ELF-1 (cell line): ENCODE measurements at places on chromosomes 4 and X.

- DNase-seq = peak; percentile 71
These were observed 36.6 kb downstream of the ZFP42 start for GRCh38 chr4:188032170-188032569.

GRCh38 chr4:39846120-39846519 lies 131.6 kb downstream of the PDS5A start:
- no peak for DNase-seq

DNA sequence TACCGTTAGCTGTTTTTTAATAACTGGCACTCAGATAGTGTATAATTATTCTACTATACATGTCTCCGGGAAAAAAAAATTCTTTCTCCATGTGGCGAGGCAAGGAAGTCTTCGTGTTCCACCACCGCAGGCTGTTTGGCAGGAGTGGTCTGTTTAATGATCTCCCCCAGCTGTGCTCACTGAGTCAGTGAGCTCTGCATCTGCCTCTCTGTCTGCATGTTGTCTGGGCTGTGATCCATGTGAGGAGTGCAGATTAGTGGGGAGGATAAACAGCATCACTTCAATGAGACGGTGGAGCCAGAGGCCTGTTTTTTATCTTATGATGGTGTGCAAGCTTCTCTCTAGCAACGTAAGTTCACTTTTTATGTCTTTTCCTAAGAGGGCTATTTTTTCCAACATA lies 69.8 kb downstream of the RPS3A start:
- peak; percentile 48 for DNase-seq

- no peak for DNase-seq
These were observed 133.0 kb downstream of the SNCA start for GRCh38 chr4:89703829-89704590.

GRCh38 chr4:65021737-65022136 lies 612.5 kb upstream of the TECRL start:
- no peak for DNase-seq

- DNase-seq = no peak
These were observed 1.2 kb upstream of the CD40LG start for GRCh38 chrX:136646602-136647239.

- DNase-seq = no peak
These were observed 340.8 kb upstream of the NDST4 start for GRCh38 chr4:115454228-115454627.

- DNase-seq = peak; percentile 55
These were observed 29.0 kb downstream of the F9 start for GRCh38 chrX:139559383-139560042.

- no peak for DNase-seq
These were observed 161.3 kb upstream of the MAMLD1 start for GRCh38 chrX:150201841-150202240.

DNA sequence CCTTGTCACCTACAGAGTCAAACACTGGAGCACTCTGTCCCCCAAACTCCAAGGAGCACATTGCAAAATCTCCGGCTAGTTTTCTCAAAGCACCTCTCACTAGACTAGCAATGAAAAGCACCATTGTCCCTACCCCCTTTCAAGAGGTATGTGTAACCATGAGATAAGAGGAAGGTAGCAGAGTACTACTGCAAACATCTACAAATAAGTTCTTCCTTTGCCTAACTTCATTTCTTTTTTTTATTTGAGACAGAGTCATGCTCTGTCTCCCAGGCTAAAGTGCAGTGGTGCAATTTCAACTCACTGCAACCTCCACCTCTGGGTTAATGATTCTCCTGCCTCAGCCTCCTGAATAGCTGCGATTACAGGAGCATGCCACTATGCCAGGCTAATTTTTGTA lies 17.7 kb downstream of the PPP4R3C start:
- DNase-seq = no peak

GRCh38 chr4:54066088-54066415 lies 1.6 kb upstream of the CHIC2 start:
- no peak for DNase-seq

- no peak for DNase-seq
These were observed 99.6 kb upstream of the STS start for GRCh38 chrX:7047951-7048350.

DNA sequence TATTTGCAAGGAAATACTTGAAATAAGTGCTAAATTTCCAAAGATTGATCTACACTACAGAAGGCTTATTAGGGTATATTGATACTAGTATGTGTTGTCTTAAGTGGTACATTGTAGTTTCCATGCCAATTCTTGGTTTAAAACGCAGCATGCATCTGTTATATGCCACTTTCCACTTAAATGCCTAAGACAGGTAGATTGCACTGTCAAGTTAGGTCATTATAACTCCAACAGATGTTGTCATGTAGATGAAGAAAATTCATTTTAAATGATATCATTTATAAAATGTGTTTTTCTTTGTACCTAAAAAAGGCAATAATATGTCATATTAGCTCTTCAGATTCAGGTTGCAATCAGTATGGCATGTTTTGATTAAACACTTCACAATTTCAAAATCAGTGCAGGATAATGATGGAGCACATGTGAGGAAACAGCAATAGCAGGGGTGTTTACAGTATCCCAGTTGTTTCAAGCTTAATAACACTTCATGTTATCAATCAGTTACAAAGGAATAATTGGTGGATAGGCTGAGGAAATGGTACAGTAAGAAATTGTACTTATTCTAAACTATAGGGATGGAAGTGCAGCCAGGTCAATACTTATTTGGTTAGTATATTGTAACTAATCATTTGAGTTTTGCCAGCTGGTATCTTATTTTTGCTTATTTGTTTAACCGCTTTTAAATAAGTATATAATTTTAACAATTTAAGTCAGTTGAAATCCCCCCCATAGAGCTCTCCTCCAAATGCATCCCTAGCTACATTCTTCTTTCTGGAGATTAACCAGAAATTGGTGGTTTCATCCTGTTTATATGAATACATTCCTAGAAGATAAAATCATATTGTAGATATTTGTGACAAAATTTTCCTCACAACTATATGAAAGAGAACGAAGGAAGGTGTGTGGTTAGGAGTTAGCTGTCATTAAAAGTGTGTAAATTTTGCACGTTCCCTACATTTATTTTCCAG lies 454.4 kb upstream of the ATOH1 start:
- DNase-seq = no peak

DNA sequence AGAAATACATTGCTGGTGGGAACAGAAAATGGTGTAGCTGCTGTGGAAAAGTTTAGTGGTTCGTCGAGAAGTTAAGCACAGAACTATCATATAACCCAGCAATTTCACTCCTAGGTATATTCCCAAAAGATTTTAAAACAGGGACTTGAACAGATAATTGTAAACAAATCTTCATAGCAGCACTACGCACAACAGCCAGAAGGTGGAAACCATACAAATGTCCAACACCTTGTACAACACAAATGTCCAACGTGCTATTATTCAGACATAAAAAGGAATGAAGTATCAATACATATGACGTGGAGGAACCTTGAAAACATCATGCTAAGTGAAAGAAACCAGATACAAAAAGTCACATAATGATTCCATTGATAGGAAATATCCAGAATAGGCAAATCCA lies 37.9 kb downstream of the CUL4B start:
- DNase-seq = no peak

DNA sequence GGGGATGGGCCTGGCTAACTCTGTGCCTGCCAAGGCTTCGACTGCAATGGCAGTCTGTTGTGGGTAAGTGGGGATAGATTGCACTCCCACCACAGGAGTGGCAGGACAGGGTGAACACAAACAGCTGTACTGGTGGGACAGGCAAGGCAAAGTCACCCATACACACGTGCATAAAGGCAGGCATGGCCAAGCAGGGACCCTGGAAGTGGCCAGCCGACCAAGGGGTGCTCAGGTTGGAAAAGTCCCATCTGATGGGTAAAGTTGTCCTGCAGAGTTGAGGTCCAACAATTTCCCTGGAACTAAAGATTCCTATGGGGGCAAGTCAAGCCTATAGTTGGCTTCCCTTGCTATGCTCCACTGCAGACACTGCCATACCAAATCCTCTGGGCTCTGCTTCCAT lies 1961.9 kb upstream of the ADGRL3 start:
- DNase-seq = no peak

- DNase-seq = no peak
These were observed 4.9 kb downstream of the PRR32 start for GRCh38 chrX:126824338-126825007.

DNA sequence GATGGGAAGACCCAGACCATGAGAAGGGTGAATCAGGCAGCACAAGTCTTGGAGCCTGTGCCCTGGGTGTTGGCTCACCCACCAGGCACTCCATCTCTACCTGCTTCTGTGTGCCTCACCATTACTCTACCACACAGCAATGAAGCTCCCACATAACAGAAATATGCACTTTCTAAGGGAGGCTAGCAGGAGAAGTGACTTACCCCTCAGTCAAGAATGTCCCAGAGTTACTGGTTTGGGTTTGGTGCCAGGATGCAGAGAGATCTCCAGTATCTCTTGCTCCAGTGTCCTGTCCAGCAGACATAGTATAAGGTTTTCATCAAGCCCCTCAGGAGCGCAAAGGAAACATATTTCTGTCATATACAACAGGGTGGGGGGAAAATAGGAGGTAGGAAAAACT lies 11.3 kb upstream of the RAB40A start:
- DNase-seq = no peak

- peak; percentile 59 for DNase-seq
These were observed 57.5 kb downstream of the PCDH18 start for GRCh38 chr4:137474711-137475301.

DNA sequence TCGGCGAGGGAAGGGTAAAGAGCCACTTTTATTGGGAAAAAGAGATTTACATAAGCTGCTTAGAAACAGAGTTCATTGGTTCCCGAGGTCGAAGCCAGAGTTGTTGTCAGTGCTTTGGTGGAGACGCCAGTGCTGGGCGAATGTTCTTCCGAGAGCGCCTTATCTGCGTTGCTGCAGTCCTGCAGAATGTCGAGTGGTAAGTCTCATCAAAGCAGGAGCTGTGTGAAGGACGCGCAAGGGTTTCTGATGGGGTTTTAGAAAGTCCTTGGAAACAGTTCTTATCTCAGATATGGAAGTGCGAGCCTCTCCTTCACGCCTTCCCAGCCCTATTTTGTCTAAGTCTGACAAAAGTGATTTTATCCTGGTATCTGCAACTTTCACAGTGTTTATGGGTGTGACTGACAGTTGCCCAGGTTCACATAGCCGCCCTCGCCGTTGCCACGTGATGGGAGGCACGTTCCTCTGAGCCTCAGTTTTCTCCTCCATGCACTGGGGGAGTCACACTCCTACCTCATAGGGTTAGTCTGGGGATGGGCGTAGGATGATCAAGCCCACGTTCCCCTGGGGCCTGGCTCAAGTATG lies 47.3 kb upstream of the NSG1 start:
- DNase-seq = peak; percentile 68

GRCh38 chr4:107888237-107888636 lies 43.1 kb upstream of the CYP2U1 start:
- no peak for DNase-seq

DNA sequence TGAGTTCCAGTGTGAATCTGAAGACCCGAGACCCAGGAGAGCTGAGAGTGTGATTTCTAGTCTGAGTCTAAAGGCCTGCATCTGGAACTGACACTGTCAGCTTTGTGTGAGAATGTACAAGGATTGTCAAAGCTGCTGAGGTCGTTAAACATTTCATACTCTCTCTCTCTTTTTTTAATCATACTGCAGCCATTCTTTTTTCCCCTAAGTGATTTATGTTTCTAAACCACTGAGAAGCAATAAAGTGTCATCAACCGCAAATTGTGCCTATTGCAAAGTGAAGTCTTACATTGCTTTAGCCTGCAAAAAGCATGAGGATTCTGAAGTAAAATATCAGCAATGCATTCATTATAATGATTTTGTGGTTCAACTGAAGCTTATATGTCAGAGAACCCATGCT lies 106.0 kb downstream of the ASMT start:
- no peak for DNase-seq

- no peak for DNase-seq
These were observed 189.9 kb downstream of the STPG2 start for GRCh38 chr4:97953171-97953941.
